ENCODE measurements at places on chromosomes 6 and 20.

DNA sequence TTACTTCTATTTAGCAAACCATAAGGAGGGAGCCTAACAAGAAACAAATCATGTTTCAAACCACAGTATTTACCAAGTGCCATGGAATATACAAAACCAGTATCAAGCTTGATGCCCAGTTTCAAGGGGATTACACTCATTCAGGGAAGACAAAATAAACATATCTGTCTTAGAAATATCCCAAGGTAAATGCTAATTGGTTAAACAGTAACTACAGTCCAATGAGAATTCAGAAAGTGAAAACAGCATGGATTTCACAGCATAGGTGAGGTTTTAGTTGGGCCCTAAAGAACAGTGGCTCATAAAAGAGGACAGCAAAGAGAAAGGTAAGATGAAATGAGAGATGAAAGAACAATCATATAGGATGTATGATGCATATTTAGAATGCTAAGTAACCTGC lies 110.3 kb downstream of the CHD6 start:
- no peak for DNase-seq

DNA sequence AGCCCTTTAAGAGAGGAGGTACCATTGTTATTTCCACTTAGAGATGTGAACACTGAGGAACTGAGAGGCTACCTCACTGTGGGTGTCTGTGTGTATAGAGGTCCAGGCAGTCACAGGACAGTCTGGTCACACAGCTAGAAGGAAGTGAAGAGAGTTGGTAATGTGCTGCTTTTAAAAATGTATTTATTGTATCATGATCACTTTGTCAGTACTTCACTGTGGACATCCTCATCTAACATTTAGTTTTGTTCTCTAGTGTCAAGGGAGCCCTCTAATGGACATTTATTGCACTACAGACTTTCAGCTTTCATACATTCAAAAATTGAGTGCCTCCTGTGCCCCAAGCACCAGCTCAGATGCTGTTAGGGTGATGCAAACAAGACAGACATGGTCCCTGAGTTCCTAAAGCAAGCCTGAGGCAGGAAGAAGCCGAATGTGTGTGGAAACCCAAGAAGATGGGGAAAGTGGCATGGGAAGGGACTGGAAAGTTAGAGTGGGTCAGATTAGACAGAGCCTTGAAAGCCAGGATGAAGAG lies 123.0 kb downstream of the SLC16A10 start:
- DNase-seq = no peak

DNA sequence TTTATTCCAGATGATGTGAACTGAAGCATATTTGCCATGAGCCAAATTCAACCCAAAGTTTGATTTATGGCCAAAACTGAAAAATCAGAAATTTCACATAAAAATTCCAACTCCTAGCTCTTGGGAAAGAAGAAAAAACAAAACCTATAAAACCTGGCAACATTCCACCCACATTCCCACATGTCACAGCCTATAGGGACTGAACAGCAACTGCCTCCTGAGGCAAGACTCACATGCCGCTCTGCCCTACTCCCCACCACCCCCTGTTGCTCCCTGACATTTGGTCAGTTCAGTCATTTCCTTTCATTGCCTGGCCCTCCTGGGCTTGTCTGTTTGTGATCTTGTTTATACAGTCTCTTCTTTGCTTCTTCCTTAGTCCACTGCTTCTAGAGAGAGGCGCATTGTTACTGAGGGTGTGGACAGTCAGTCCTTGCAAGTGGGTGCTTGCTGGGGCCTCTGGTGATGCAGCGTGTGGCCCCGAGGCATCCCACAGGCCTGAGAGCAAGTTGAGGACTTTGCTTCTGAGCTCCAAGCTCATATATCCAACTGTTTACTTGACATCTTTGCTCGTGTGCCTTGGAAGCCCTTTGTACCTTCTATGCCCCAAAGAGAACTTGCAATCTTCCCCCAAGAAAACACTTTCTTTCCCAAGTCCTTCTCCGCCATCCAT lies 31.4 kb downstream of the NFATC2 start:
- no peak for DNase-seq

- DNase-seq = no peak
Observed at GRCh38 chr20:23143098-23143497, 57.0 kb upstream of the CD93 start.

GRCh38 chr6:3578981-3579380 lies 122.1 kb upstream of the SLC22A23 start:
- DNase-seq = no peak

- DNase-seq = no peak
Observed at GRCh38 chr6:135540207-135540840, 42.8 kb upstream of the AHI1 start.

GRCh38 chr6:44035621-44036020 lies 91.6 kb downstream of the MRPL14 start:
- no peak for DNase-seq

DNA sequence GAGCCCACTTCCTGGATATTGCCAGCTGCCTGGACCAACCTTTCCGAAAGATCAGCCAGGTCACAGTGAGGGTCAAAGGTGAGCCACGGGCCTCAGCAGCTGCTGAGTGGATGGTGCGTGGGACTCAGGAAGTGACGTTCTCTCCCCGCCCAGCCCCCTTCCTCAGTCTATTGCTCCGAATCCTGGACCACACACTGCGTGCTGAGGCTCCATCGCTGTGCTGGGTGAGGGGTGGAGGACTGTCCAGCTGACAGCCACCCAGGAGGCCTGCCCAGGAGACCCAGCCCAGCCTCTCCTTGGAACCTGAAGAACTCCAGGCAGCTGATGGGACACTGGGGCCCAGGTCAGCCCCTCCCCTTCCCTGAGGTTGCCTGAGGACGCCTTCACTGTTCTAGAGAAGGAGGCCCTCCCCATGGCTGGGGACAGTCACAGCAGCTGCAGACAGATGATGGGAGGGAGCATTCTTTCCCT lies 94.4 kb upstream of the CD93 start:
- DNase-seq = no peak

- DNase-seq = no peak
Observed at GRCh38 chr20:18225632-18226031, 62.7 kb upstream of the ZNF133 start.

- DNase-seq = no peak
Observed at GRCh38 chr6:147507162-147508041, 1.1 kb upstream of the SAMD5 start.

- DNase-seq = no peak
Observed at GRCh38 chr6:100664274-100665040, 199.7 kb upstream of the SIM1 start.

DNA sequence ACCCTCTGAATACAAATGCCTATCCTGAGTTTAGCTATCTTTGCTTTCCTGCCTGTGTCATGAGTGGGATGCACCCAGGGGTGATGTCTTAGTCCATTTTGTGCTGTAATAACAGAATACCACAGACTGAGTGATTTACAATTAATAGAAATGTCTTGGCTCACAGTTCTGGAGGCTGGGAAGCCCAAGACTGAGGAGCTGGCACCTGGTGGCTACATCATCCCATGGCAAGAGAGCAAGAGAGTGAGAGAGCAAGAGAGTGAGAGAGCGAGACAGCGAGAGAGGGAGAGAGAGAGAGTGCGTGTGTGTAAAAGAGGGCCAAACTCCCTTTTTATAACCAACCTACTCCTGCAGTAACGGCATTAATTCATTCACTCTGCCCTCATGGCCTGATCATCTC lies 76.8 kb downstream of the PRDM1 start:
- no peak for DNase-seq

DNA sequence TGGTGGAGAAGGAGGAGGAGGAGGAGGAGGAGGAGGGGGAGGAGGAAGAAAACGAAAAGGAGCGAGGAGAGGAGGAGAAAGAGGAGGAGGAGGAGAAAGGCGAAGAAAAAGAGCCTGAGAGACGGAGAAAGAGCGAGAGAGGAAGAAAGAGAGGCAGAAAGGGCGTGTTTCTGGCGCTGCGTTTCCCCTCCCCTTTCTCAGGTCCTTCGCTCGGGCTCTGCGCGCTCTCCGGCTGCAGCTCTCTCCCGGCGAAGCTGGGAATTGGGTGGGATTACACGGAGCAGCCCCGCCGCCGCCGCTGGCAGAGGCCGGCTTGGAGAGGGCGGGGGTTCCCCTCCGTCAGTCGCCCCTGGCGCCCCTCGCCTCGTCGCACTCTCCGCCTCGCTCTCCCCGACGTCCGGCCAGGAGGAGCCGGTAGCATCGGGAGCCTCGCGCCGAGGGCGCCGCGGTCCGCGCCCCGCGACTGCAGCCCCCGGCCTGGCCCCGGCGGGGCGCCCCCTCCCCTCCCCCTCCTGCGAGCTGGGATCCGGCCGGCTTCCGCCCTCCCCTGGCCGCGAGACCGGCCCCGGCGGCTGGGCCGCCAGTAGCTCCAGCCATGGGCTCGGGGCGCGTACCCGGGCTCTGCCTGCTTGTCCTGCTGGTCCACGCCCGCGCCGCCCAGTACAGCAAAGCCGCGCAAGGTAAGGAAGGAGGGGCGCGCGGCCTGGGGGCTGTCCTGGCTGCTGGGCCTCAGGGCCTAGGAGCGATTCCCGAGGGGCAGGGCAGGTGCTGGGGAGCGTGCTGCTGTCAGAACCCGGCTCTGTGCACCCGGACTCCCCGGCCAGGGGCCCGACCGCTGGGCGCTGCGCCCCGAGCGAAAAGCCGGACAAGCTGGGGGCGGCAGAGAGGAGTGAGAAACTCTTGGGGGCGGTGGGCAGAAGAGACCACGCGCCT lies at the start of gene SCUBE3:
SCUBE3 (plus strand) TSS at position 133 of the 933 bp plus-strand sequence; CDS start at position 596, 463 bp downstream.
- DNase-seq = no peak

DNA sequence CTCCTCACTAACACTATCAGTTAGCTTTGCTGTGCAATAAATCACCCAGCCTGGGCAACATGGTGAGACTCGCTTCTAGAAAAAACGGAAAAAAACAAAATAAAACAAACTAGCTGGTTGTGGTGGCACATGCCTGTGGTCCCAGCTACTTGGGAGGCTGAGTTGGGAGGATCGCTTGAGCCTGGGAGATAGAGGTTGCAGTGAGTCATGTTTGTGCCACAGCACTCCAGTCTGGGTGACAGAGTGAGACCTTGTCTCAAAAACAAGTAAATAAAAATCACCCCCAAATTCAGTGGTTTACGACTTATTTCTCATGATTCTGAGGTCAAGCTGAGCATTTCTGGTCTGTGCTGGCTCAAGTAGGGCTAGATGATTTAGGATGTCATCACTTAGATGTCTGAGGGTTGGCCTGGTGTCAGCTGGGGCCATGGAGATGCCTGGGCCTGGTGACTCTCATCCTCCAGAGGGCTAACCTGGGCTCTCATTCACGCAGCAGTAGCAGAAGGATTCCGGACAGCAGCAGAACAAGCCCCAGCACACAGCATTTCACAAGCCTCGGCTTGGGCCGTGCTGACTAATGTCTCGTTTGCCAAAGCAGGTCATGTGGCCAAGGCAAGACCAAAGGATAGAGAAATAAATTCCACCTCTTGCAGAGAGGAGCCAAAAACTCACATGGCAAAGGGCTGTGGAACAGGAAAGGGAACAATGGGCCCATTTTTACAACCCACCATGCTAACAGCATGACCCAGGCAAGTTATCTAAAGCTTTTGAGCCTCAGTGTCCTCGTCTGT lies 32.5 kb downstream of the MGME1 start:
- no peak for DNase-seq

- DNase-seq = no peak
Observed at GRCh38 chr20:1806456-1806855, 88.8 kb upstream of the SIRPA start.

Measured in effector CD8-positive, alpha-beta T cell (primary cell).